ENCODE measurements at places on chromosomes 4 and X.

GRCh38 chr4:25106363-25107151 lies 53.7 kb downstream of the SEPSECS start:
- no peak for DNase-seq

GRCh38 chr4:140809676-140810075 lies 53.5 kb upstream of the TBC1D9 start:
- DNase-seq: no peak

DNA sequence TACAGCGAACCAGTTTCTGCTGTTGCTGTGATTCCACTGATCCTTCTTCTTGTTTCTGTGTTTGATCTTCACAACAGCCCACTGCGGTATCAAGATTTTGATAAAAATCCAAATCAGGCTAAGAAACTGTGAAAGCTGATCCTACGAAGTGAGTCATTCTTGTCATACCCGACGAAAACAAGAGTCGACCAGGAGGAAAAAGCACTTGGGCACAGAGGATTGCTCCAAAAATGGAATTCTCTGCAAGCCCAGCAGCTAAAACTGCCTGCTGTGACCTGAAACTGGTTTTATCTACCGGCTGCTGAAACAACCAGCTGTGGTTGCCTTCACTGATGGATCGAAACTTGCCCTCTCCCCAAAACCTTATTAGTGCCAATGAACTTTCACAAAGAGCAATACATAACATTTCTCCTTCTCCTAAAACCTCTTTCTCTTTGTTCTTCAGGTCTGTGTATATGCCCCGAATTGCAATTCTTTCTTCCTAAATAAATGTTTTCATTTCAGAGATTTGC lies 607.0 kb upstream of the PRKX start:
- no peak for DNase-seq

- no peak for DNase-seq
Observed at GRCh38 chr4:151687021-151687640, 73.7 kb downstream of the GATB start.

DNA sequence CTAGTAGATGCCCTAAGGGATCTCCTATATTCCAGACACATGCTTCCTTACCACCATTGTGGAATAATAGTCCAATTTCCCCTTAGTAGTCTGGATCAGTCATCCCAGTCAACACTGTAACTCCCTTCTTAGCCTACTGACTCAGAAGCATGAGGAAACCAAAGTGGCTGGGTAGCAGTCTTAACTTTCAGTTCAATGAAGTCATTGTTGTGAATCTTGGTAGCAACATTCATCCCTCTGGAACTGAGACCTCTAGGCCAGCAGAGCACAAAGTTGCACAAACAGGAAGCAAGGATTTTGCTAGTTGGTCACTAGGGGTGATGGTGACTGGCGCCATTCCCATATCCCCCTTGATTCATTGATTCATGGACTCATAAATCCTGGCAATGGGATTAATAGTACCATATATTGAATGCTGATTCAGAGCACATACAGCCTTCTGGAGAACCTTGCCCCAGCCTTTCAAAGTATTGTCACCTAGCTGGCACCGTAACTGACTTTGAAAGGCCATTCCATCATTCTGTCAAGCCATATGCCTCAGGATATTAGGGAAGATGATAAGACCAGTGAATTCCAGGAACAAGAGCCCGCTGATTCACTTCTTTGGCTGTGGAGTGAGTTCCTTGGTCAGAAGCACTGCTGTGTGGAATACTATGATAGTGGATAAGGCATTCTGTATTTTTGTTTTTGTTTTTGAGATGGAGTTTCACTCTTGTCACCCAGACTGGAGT lies 19.7 kb upstream of the GPAT3 start:
- DNase-seq: no peak

GRCh38 chrX:2500803-2501558 lies at the start of the genes DHRSX and ZBED1:
DHRSX (minus strand) TSS chrX:2500976; CDS start chrX:2500925, 51 bp downstream.
ZBED1 (minus strand) TSS chrX:2500976; CDS start chrX:2490719, 10,257 bp downstream.
- DNase-seq: no peak

- no peak for DNase-seq
Observed at GRCh38 chrX:2545144-2545543, 44.4 kb upstream of the DHRSX start.

- no peak for DNase-seq
Observed at GRCh38 chr4:121614101-121614500, 82.7 kb downstream of the ANXA5 start.

DNA sequence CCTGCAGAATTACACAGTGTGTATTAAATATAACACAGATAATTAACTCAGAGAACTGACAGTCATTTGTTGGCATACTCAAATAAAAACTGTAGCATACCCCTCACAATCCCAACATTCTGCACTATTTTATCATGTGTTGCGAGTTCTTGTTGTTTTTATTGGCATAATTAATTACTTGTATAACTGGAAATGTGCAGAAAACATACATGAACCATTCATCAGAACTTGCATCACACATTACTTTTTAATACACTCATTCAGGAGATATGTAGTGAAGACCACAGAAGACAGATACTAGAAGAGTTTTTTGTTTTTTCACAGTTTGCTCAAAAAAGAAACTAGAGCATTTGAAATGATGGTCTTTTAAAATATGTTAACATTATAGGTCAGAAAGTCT lies 74.6 kb upstream of the NEIL3 start:
- no peak for DNase-seq

GRCh38 chr4:89998469-89999011 lies 103.9 kb downstream of the MMRN1 start:
- no peak for DNase-seq
